Natural killer cell (primary cell): ENCODE measurements at places on chromosomes 7 and 10.

GRCh38 chr7:32223071-32223650, 153.0 kb upstream of the PDE1C start:
- DNase-seq = no peak

GRCh38 chr7:409339-410281, 110.0 kb downstream of the PDGFA start:
- DNase-seq = no peak

GRCh38 chr7:70835658-70836057, 296.3 kb upstream of the GALNT17 start:
- no peak for DNase-seq

- DNase-seq = no peak
Measured at GRCh38 chr7:137618748-137619147, 228.0 kb downstream of the DGKI start.

DNA sequence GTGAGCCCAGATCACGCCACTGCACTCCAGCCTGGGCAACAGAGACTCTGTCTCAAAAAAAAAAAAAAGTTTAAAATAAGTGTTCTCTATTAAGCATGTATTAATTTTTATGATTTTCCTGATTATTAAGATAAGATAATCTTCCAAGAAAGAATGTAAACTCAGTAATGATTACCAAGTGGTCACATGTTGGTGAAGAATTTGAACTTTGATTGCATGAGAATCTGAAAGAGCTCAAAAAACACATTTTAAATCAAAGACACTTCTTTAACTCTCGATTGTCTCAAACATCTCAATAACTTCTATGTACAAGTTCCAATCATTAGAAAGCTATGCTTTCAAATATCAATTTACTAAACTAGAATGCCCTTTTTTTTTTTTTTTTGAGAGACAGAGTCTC, 33.8 kb downstream of the SNX8 start:
- no peak for DNase-seq
